ENCODE measurements at places on chromosomes 16 and 17.

- no peak for ATAC-seq
Measured at GRCh38 chr16:81807767-81808358, 28.8 kb downstream of the PLCG2 start.

DNA sequence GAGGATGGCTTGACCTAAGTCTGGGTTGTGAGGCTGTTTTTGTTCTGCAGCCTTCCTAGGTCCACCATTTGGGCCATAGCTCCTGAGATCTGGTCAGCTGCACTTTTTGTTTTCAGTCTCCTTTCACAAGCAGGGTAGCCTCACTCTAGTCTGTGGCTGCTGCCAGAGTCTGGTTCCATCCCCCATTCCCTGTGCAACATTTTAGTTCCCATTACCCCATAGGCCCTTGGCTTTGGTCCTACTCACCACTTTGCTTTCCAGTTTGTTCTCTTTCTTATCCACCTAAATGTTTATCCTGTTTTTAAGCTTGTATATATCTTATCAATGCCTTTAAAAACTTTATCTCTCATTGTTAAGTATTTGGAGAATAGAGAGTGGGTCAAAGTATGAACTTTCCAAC, 6.5 kb upstream of the XYLT2 start:
- no peak for ATAC-seq

DNA sequence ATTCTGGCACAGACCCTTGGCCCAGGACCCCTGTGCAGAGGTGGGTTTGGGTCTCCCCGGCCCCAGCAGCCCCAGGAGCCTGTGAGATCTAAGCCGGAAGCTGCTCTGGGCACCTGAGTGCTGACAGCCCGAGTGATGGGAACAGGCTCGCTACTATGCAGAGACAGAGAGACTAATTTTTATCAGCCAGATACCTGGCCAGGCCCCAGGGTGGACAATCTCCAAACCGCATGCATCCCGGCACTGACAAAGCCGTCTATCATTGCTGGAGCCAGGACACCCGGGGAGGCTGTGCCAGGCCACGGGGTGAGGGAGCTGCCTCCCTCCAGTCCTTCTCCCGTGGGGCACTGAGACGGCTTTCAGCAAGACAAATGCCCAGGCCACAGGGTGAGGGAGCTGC, 25.0 kb downstream of the CBFA2T3 start:
- ATAC-seq, result 0 out of 3 replicates have a peak, but pooled peaks have one; percentile 18

GRCh38 chr16:49918257-49918656, 62.3 kb upstream of the ZNF423 start:
- no peak for ATAC-seq

GRCh38 chr16:1414532-1415260, at the start of gene UNKL:
UNKL (minus strand) TSS chr16:1414704; CDS start chr16:1414691, 13 bp downstream.
- peak; percentile 50 for ATAC-seq

DNA sequence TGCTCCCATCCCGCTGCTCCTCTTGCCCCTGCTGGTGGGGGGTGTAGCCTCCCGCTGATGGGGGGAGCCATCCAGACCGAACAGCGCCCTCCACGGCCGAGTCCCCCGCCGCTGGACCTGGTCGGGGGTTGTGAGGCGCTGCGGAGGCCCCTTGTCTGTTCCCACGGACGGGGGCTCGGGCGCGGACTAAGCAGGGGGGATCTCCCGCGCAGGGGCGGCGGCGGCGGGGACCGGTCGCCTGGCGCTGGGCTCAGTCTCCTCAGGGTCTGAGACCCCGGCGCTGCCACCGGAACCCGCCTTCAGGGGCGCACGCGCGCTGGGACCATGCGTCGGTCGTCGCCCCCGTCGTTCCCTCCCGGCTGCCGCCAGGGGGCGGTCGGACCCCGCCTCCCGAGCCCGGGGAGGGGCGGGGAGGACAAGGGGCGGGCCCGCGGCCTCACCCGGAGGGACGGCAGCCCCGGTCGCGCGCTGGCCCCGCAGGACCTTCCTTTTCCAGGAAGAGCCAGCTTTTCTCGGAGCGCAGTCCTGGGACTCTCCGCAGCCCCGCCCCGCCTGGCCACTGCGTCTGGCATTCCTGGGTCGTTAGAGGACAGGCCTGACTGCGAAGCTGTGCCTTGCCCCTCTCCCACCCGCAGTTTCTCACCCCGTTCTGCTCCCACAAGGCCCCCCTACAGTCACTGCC, 6.3 kb upstream of the IL32 start:
- peak; percentile 96 for ATAC-seq

DNA sequence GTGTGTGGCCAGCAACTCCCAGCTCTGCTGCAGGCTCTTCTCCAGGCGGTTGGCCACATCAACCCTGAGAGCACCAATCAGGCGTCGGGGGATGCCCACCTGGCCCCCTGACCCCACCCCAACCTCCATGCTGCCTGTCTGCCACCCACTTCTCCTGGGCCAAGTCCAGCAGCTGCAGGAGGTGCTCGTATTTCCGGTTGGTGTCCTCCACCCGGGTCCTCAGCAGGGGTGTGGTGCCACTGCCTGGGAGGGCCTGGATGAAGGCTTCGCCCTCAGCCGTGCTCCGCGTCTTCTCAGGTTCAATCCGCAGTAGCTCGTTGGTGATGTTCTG, 44.6 kb downstream of the UBN1 start:
- ATAC-seq, result no peak

DNA sequence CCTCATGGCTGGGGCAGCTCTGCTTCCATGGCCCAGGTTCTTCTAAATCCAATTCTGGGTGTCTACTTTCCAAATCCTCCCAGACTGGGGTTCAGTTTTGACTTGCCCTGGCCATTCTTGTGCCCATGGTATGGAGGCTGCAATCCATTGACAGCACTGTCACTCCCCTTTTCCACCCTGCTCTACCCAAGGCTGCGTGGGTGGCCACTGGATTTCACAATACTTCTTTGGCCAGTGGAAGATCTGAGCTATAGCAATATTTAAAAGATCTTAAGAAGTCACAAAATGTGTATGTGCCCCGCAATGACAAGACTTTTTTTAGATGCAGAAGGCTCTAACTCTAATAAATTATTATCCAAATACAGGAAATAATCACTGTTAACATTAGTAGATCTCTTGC, 329.4 kb upstream of the CCL2 start:
- ATAC-seq, result no peak

DNA sequence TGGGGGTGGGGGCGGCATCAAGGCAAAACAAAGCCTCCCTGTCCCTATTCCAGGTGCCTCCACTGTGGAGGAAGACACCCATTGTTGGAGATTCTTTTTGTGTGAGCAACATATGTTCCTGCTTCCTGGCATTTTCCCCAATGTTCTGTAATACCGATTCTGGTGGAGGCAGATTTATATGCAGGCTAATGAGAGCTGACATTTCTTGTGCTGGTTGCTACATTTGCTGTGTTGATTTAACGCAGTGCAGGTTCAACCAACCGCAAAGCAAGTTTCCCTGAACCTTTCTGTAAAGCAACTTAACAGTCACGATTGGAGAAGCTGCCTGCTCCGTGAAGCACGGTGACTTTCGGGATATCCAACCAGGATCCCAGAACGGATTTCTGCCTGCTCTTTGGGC, 260.5 kb downstream of the CBLN1 start:
- ATAC-seq, result peak; percentile 56

DNA sequence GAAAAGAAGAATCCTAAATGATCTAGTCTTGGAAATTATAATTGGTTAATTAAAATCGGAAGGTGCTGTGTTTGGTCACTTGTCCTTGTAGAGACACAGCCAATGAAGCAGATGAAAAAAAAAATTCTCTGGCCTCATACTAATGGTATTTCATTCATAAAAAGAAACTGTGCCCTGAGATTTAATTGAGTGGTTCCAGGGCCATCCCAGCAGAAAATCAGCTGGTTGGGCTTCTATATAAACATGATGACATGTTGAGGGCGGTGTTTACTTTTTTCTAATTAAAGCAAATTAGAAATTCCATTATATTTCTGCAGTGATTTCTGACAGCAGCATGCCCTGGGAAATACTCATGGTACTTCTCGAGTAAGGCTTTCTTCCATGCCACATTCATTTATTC, 191.9 kb upstream of the KCNJ16 start:
- ATAC-seq, result no peak

DNA sequence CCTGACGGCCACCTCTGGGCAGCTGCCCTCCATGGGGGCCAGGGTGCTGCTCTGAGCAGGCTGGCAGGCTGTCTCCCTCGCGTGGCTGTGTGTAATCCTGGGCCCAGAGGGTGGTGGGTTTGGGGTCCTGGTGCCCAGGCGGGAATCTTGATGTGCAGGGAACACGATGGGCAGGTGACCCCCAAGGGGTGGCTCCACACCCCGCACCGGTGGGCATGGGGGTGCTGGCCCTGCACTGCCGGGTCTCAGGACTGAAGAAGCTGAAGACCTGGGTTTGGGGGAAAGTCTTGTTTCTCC, 8.6 kb downstream of the CHMP6 start:
- ATAC-seq, result no peak

- peak; percentile 36 for ATAC-seq
Measured at GRCh38 chr17:69061721-69062556, 1.2 kb upstream of the ABCA9 start.

DNA sequence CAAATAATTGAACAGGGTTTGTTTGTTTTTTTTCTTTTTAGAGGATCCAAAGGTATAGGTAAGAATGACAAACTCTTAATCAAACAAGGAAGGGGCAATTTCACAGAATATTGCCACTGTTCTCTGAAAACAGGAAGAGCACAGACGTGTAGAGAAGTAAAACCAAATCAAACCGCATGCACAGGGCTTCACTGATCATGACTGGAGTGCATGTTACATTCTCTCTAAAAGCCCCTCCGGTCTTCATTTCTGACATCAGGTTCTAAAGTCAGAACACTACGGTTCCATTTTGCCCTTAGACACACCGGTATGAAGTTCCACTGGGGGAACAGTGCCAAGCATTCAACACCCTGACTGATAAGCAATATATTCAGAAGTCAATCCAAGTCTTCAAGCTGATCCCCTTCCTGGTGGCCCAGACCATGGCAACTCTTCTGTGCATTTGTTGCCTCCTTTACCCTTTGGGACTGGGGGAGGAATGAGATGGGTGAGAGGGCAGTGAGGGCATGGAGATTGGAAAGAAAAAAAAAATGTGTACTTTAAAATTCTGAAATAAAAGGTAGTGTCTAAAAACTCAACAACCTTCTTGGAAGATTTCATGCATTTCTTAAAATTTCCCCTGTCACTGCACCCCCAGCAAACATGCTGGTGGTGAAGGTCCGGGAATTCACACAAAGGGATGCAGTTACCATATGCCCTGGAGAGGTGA, 1.4 kb downstream of the MMD start:
- ATAC-seq, result no peak

DNA sequence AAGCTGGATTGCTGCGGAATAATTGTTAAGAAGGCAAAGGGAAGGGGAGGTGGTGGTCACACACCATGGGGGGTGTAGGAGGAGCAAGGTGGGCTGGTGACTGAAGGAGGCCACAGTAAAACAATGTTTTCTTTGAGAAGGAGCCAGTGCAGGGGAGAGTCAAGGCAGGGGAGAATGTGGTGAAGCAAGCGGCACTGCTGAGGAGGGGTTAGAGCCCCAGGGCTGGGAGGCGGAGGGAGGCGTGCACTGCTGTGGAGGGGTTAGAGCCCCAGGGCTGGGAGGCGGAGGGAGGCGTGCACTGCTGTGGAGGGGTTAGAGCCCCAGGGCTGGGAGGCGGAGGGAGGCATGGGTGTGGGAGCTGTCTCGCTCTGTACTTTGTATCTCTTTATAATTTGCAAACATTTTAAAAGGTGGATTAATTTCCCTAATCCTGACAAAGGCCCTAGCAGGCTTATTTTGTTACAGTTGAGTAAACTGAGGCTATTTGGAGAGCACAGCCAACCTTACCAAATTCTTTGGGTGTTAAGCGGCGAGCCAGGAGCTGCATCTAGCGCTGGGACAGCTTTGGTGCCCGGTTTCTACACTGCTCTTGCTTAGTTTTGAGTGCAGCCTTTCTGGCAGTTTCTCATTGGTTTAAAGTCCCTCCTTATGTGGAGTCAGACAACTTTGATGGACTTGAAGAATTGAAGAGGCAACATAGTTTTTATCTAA, 20.9 kb downstream of the RPTOR start:
- peak; percentile 27 for ATAC-seq

DNA sequence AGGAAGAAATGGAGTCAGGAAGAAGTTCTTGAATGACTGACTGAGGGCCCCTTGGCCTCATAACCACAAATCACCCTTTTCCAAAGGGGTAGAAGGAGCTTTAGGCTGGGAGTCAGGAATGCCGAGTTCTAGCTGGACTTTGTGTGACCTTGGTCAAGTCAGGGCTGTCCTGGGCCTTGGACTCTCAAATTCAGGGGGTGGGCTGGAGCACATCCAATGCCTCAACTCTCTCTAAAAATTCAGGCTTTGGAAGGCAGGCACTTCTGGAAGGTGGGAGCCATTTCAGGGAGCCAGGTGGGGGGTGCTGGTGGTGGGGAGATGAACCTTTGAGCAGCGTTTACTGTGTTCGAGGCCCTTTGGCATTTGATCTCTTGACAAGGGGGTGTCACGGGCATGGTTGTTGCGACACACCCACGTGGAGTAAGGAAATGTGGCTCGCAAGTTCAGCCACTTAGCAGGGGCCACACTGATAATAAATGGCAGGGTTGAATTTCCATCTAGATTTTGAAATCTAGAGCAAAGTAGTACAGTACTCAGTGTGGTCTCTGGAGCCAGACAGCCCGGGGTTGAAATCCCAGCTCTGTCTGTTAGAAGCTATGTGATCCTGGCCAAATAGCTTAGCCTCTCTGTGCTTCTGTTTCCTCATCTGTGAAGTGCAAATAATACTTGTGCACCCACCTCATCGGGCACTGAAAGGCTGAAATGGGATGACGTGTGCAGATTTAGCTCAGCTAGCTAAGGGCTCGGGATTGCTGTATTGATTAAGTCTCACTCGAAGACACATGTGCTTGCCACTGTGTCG, 47.1 kb upstream of the CIBAR2 start:
- ATAC-seq, result no peak

All from SK-N-SH treated with all-trans-retinoic acid at 6 μM for 48 hours (cell line).